ENCODE measurements at places on chromosomes 13 and 19.
A peak's percentile ranks its signal among the peaks of the same experiment; 100 is the strongest.

GRCh38 chr19:5667751-5668271 lies 12.5 kb downstream of the MICOS13 start:
- no peaks in the 10 kb centered on the region for H3K4me1 ChIP-seq
- DNase-seq: no peak
- H3K4me3 ChIP-seq: no peak overlapping the region
- H3K36me3 ChIP-seq: peaks cover 36% of the 10 kb centered on the region
- no peaks in the 10 kb centered on the region for H3K27me3 ChIP-seq

- peaks cover 13% of the 10 kb centered on the region for H3K4me1 ChIP-seq
- no peaks in the 10 kb centered on the region for H3K36me3 ChIP-seq
- no peak for DNase-seq
- no peaks in the 10 kb centered on the region for H3K27me3 ChIP-seq
- H3K27ac ChIP-seq: no peak overlapping the region
These were observed 32.8 kb downstream of the ATP11A start for GRCh38 chr13:112722433-112723263.

DNA sequence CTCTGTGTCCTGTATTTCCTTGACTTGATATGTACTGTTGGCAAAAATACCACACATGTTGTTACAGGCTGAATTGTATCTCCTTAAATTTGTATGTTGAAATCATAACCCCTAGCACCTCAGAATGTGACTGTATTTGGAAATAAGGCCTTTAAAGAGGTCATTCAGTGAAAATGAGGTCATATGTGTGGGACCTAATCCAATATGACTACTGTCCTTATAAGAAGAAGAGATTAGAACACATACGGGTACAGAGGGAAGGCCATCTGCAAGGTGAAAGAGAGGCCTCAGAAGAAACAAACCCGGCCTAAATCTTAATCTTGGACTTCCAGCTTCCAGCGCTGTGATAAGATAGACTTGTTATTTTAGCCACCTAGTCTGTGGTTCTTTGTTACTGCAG lies 202.5 kb downstream of the NUFIP1 start:
- no peak for DNase-seq
- no peak overlapping the region for H3K4me3 ChIP-seq
- no peak overlapping the region for H3K27ac ChIP-seq

DNA sequence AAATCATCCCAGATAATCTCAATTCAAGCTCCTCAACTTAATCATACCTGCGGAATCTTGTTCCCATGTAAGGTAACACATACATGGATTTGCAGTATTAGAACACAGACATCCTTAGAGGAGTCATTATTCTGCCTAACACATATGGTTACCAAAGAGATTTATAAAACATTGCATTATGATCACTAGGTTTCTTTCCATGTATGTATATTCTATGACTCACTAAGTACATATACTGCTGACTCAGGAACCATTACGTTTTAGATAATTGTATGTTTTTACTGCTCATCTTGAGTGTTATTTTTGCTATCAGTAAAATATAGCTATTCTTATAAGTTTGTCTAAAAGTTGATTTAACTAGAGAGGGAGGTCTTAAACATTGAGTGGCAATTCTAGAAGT lies 182.9 kb downstream of the SLITRK6 start:
- peak overlapping the region; percentile 3 for H3K27ac ChIP-seq
- peaks cover 8% of the 10 kb centered on the region for H3K4me1 ChIP-seq
- H3K4me3 ChIP-seq: no peak overlapping the region

DNA sequence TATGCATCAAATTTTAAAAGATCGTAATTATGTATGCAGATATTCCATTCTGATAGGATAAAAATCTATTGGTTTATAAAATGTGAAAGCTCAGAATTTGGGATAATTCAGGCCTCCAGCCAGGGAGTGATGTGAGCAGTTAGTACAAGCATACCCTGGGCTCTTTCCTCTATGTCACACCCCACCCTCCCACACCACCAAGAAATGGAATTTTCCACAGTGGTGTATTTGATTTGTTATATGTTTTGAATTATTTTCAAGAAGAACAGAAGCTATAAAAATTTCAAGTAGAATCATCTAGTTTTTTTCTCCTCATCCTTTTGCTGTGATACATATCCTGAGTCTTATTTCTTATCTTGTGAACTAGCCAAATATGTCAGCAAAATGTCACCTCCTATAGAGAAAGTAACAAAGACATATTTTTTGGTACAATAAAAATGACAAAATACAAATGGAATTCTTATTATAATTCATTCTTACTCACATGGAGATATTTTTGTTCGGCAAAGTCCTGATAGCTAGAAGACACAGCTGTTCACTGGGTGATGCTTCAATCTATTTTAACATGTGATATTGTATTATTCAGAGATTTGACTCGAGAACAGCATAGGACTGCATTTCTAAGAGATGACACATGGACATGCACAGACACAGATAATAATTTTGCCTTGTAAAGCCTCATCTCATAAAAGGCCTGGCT lies 61.2 kb upstream of the FRY start:
- no peak overlapping the region for H3K4me3 ChIP-seq
- peaks cover 24% of the 10 kb centered on the region for H3K4me1 ChIP-seq
- peak overlapping the region; percentile 49 for H3K27ac ChIP-seq
- no peak for DNase-seq
- H3K27me3 ChIP-seq: peaks cover 2% of the 10 kb centered on the region

DNA sequence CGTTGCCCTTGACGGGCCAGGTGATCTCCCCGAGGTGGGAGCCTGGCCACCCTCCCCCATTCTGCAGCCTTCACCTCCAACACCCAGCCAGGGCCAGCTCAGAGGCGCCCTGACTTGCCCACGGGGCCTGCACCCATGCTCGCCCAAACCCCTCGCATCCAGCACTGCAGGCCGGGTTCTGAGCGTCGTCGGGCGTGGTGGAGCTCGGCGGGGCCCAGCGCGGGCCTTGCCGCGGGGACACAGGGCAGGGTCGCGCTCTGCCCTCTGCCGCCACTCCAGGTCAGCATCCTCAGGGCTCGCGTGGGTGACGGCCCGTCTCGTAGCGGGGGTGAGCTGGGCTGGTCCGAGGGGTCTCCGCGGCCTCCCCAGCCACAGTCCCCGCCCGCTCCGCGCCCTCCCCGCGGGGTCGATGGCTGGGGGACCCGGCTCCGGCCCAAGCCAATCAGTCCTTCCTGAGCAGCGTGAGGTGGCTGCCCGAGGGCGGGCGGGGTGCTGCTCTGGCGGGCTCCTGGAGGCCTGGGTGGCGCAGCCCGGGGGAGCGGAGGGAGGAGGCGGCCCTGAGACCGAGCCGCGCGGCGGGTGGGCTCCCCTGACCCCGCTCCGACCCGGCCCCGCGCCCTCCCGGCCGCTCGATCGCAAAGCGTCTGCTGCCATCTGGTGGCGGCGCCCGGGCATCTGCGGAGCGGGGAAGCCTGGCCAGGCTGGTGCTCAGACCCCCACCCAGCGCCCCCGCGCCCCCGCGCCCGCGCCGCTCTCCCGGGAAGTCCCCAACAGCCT lies 61.4 kb downstream of the CCNE1 start:
- H3K36me3 ChIP-seq: no peaks in the 10 kb centered on the region
- H3K4me1 ChIP-seq: peaks cover 14% of the 10 kb centered on the region
- peak overlapping the region; percentile 32 for H3K4me3 ChIP-seq
- DNase-seq: peak; percentile 88
- peaks cover 16% of the 10 kb centered on the region for H3K27me3 ChIP-seq
- H3K27ac ChIP-seq: no peak overlapping the region

DNA sequence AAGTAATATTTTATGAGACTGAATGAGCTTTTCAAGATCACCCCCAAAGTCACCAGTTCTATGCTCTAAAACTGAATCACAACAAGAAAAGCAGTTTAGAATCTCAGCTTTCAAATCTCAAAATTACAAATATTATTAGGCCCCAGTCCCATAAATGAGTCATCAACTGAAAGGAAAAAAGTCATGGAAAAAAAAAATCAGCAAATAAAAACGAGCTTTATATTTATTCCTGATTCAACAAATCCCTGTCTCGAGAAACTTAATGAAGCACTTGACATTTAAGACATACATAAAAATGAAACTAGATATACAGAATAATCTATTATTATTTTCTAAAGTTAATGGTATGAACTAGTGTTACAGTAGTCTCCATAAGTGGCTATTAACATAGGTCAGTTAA lies 203.0 kb downstream of the DIAPH3 start:
- no peak for DNase-seq
- H3K4me1 ChIP-seq: peaks cover 6% of the 10 kb centered on the region
- no peaks in the 10 kb centered on the region for H3K27me3 ChIP-seq

GRCh38 chr13:107650081-107650701 lies 565.1 kb downstream of the LIG4 start:
- no peaks in the 10 kb centered on the region for H3K27me3 ChIP-seq
- H3K36me3 ChIP-seq: no peaks in the 10 kb centered on the region
- H3K4me3 ChIP-seq: no peak overlapping the region
- peaks cover 21% of the 10 kb centered on the region for H3K4me1 ChIP-seq

DNA sequence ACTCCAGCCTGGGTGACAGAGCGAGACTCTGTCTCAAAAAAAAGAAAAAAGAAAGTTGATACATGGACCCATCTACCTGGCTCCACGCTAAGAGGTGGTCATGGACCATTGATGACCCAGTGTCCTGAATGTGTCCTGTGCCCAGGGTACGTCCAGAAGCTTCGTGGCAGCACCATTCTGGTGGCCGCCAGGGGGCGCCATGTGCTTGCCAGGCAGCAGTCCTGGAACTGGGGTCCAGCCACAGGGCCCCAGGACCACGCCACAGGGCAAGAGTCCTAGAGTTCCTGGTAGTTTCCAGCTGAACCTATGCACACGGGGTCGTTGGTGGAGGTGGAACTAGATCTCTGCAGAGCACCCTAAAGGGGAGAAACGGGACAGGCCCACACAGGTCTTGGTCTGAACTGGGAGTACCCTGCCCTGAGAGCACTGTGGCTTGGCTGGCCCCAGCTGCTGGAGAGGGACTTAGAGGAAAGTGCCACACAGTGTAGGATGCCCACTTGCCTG lies 19.9 kb upstream of the FBXO27 start:
- peak; percentile 88 for DNase-seq
- no peaks in the 10 kb centered on the region for H3K36me3 ChIP-seq
- no peak overlapping the region for H3K27ac ChIP-seq
- H3K4me3 ChIP-seq: no peak overlapping the region
- no peaks in the 10 kb centered on the region for H3K4me1 ChIP-seq

DNA sequence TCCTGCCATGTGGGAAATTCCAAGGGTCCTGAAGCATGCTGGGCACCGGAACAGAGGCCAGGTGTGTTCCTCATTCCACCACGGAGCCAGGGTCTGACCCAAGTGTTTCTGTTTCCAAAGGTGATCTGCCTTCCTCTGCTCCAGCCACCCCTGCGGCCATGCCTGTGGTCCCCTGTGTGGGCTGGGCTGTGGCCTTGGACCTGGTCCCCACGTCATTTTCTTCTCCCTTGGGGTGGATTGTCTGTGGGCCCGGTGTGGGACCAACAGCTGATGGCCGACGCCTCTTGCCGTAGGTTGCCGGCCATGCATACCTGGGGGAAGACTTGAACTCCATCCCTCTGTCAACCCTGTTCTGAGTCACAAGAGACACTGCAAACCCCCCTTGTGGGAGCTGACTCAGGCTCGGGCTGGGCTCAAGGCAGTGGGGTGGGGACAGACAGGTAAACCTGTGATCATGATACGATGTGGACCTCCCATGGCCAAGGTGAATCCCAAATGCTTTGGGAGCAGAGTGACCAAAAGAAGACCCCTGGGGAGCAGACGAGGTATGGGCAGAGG lies 35.0 kb downstream of the ATP11A start:
- H3K4me3 ChIP-seq: no peak overlapping the region
- no peak overlapping the region for H3K27ac ChIP-seq
- H3K4me1 ChIP-seq: peaks cover 13% of the 10 kb centered on the region
- no peaks in the 10 kb centered on the region for H3K27me3 ChIP-seq
- H3K36me3 ChIP-seq: no peaks in the 10 kb centered on the region
- no peak for DNase-seq

- no peaks in the 10 kb centered on the region for H3K27me3 ChIP-seq
- H3K36me3 ChIP-seq: peaks cover 5% of the 10 kb centered on the region
- H3K27ac ChIP-seq: no peak overlapping the region
These were observed 3.7 kb downstream of the AP2A1 start for GRCh38 chr19:49770529-49770928.

DNA sequence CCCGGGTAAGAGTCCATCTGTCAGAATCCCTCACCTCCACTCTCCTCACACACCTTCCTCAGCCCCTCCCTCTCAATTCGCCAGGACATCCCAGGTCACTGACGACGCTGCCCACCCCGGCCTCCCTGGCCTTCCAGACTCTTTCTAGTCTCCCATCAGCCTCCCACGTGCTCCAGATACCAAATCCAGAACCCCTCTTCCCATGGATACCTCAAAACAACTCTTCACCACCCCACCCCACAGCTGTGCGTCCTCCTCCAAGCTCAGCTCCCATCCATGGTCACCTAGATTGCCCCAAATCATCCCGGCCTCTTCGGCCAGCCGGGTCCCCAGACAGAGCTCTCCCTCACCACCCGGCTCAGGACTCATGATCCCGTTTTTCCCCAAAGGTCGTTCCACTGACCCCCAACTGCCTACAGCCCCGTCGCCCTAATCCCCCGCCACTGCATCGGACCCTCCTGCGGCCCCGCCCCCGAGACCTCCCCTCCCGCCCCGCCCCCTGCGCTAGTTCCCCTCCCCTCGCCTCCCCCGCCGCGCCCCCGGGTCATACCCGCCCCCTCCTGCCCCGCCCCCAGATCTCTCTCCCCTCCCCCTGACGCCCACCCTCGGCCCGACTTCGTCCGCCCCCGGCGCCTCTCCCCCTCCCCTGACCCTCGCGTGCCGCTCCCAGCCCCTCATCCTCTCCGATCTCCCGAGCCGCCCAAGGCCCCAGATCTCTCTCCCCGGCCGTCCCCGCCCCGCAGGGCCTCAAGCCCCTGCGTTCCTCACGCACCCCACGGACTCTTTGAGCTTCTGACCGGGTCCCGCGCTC lies 546 bp downstream of the UBXN6 start:
- H3K4me1 ChIP-seq: peaks cover 25% of the 10 kb centered on the region
- no peaks in the 10 kb centered on the region for H3K27me3 ChIP-seq
- H3K36me3 ChIP-seq: no peaks in the 10 kb centered on the region
- peak overlapping the region; percentile 93 for H3K4me3 ChIP-seq
- H3K27ac ChIP-seq: peak overlapping the region; percentile 97
- DNase-seq: no peak

GRCh38 chr13:50016444-50016843 lies 1.2 kb downstream of the KCNRG start:
- DNase-seq: no peak
- H3K36me3 ChIP-seq: peaks cover 46% of the 10 kb centered on the region
- no peaks in the 10 kb centered on the region for H3K27me3 ChIP-seq
- peak overlapping the region; percentile 33 for H3K4me3 ChIP-seq
- peak overlapping the region; percentile 80 for H3K27ac ChIP-seq

DNA sequence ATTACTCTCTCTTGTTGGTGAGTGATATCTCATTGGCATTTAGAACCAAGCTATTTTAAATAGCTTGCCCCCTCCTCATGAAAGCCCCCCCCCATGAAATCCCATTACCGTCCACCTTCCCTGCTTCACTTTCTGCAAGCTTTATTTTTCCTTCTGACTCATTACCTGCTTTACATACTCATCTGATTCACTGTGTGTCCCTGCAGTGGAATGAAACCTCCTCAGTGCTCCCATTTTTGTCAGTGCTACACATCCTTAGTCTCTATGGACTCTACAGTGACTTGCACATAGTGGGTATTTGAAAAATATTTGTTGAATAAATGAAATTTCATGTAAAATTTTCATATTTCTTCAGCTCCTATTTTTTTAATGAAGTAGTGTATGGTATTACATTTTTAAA lies 62.3 kb downstream of the DOCK9 start:
- peaks cover 6% of the 10 kb centered on the region for H3K36me3 ChIP-seq
- H3K27ac ChIP-seq: no peak overlapping the region
- no peak overlapping the region for H3K4me3 ChIP-seq
- peaks cover 8% of the 10 kb centered on the region for H3K4me1 ChIP-seq

GRCh38 chr13:46896341-46897137 lies at the start of gene HTR2A:
Gene HTR2A (minus strand): TSS chr13:46897053. CDS start chr13:46895906, 1,147 bp downstream.
- DNase-seq: no peak
- H3K4me1 ChIP-seq: peaks cover 15% of the 10 kb centered on the region
- H3K27ac ChIP-seq: no peak within 1 kb of the TSS
- H3K27me3 ChIP-seq: peaks cover 70% of the 10 kb centered on the region
- peak within 1 kb of the TSS; percentile 56 for H3K4me3 ChIP-seq
